ENCODE measurements at places on chromosomes 16 and 17.
A peak's percentile ranks its signal among the peaks of the same experiment; 100 is the strongest.

GRCh38 chr16:23835390-23836077, at the start of gene PRKCB:
PRKCB (plus strand) TSS chr16:23835983.
- DNase-seq: peak; percentile 1

- peak; percentile 81 for DNase-seq
Measured at GRCh38 chr17:2101448-2102257, 46.8 kb downstream of the HIC1 start.

- DNase-seq: no peak
Measured at GRCh38 chr16:11109566-11109965, 146.4 kb downstream of the SOCS1 start.

GRCh38 chr16:2512735-2513404, 882 bp upstream of the ATP6V0C start:
- DNase-seq: no peak

GRCh38 chr16:6836766-6837165, 495.9 kb upstream of the RBFOX1 start:
- DNase-seq: no peak

- DNase-seq: peak; percentile 91
Measured at GRCh38 chr16:27748868-27749546, 199.1 kb downstream of the KATNIP start.

DNA sequence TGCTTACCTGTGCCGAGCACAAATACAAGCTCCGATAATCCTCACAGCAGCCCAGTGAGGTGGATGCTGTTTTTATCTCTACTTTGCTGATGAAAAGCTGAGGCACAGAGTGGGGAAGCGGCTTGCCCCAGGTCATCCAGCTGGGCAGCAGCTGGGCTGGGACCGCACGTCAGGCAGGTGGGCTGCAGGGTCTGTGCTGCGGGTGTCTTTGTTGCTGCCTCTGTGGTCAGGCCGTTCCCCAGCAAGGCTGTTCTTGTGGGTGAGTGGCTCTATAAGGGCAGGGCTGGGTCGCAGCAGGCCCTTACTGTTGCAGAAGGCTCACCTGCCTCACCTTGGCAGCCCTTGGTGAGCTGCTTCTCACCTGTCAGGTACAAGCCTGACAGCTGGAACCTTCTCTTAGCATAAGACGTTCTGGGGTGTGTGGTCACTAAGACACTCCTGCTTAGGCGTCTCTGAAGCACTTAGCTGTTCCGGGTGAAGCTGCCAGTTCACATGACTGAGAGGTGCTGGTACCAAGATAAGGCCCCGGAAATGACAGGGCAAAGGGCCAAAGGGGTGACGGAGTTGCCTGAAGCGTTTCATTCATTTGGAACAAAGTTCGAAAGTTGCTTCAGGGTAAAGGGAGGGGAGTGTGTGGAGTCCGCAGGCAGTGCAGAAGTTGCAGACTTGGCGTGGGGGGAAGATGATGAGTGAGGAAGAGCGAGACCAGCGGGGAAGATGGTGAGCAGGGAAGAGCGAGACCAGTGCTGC, 17.4 kb downstream of the IRF8 start:
- peak; percentile 52 for DNase-seq

GRCh38 chr17:6166492-6167179, 96.5 kb downstream of the WSCD1 start:
- no peak for DNase-seq

DNA sequence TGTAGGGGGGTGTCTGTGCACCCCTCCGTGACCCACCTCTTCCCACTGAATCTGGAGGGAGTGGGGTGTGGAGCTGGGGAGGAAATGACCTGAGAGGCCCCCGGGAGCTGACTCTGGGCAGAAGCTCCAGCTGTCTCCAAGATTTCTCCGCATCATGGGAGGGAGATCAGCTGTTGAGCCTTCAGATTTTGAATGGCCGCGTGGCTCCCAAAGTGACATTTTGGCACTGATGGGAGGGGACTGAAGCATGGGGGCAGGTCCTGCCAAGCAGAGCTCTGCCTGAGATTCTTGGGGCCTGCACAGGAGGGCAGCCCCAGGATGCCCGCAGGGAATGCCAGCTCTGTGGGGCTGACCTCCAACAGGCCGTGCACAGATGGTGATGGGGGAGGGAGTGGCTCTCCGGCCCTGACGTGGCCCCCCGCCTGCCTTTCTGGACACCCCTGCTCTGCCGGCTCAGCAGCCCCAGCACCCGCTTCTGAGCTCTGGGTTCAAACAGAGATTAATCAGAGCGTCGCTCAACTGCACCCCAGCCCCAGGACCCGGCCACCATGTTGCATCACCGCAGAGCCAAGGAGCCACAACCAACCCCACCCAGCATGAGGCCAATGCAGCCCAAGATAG, 25.3 kb upstream of the UBE2I start:
- no peak for DNase-seq

- no peak for DNase-seq
Measured at GRCh38 chr16:73615071-73615940, 567.4 kb upstream of the ZFHX3 start.

- no peak for DNase-seq
Measured at GRCh38 chr17:78821961-78822360, 18.7 kb downstream of the USP36 start.

DNA sequence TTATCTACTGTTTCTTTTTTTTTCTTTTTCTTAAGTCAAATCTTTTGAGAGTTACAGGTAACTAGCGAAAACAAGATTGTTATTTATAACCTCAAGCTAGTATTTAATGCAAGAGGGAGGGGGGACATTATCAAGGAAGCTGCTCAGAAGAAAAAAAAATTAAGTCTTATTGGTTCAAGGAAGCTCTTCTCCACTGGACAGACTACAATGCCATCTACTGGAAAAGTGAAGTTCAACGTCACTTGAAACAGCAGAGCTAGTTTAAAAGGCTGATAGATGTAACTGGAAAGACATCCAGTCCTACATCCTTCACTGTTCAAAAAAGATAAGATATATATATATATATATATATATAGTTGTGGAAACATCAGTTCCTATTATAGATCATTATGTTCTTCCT, 418.0 kb upstream of the PSMD7 start:
- DNase-seq: peak; percentile 77

GRCh38 chr16:54334208-54334607, 47.6 kb upstream of the IRX3 start:
- no peak for DNase-seq

GRCh38 chr17:42618442-42619150, 9.1 kb downstream of the TUBG1 start:
- peak; percentile 14 for DNase-seq

GRCh38 chr16:47461598-47462266, 601 bp downstream of the PHKB start:
- peak; percentile 57 for DNase-seq

DNA sequence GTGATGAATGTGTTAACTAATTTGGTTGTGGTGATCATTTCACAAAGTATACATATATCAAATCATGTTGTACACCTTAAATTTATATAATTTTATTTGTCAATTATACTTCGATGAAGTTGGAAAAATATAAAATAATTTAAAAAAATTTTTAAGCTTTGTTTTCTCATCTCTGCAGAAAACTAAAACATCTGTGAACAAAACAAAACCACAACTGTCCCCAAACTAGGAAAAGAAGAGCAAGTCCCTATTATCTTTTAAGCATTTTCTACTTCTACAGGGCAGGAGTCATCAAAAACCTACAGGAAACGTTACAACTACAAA, 6.5 kb downstream of the HSDL1 start:
- DNase-seq: no peak

DNA sequence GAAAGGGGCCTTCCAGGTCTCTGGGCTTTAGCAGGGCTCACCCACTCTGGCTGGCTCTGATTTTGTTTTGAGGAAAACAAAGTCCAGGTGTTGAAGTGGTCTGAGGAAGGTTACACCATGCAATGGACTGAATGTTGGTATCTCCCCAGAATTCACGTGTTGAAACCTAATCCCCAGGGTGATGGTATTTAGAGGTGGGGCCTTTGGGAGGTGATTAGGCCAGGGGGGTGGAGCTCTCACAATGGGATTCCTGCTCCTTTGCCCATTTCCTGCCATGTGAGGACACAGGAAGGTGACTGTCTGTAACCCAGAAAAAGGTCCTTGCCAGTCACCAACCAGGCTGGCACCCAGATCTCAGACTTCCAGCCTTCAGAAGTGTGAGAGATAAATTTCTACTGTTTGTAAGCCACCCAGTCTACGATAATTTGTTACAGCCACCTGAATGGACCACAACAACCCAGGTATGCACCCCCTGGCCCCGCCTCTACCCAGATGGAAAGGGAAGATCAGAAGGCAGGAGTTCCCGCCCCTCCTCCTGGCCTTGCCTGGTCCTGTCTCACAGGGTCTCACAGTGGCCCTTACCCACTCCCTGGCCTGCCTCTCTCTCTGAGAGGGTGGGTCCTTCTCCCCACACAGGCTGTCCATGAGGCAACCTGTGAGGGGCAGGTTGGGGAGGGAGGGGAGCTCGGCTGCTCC, 32.0 kb downstream of the LRRC75A start:
- DNase-seq: no peak

DNA sequence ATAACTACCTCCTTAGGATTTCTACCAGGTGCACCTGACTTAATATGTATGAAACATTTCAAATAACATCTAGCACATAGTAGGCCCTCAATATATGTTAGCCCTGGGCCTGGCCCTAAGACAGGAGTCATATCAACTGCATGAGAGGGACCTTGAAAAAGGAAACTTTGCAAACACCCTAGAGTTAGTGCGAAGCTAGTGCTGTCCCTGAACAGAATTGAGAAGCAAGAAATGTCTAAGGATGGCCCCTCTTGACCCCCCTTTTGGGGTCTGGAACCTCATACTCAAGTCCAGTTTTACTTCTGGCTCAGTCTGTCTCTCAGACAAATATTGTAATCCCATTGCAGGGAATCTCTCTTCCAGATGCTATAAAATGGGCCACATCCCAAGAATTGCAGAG, 80.5 kb downstream of the CBLN1 start:
- DNase-seq: no peak

DNA sequence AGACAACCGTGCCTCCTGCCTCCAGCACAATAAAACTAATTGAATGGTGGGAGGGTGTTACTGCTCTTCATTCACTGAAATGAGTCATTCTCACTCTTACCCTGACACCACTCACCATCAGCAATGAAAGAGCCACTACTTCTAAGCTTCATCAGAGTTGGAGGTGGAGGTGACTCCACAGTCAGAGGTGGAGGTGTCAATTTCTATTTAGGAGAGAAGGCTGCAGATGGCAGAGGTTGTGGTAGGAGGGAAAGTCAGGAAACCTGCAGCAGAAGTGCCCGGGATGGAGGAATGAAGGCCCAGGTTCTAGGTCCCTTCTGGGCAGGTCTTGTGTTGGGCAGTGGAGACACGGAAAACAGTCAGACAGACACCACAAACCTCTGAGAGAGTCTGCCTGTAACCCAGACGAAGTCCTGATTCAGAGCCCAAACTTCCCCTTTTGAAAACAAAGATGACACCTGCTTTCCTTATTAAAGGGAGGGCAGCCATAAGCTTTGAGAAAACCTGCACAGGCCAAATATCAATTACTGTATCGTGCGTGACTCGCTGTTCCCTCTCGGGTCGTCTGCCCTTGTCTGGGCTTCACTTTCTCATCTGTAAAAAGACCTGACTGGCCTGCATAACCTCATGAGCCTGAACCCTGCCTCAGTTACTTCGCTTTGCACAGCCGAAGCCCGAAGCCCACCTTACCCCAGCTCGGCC, 668 bp downstream of the ATPAF2 start:
- peak; percentile 24 for DNase-seq

- DNase-seq: peak; percentile 77
Measured at GRCh38 chr17:28828294-28829040, 14.1 kb downstream of the FAM222B start.

DNA sequence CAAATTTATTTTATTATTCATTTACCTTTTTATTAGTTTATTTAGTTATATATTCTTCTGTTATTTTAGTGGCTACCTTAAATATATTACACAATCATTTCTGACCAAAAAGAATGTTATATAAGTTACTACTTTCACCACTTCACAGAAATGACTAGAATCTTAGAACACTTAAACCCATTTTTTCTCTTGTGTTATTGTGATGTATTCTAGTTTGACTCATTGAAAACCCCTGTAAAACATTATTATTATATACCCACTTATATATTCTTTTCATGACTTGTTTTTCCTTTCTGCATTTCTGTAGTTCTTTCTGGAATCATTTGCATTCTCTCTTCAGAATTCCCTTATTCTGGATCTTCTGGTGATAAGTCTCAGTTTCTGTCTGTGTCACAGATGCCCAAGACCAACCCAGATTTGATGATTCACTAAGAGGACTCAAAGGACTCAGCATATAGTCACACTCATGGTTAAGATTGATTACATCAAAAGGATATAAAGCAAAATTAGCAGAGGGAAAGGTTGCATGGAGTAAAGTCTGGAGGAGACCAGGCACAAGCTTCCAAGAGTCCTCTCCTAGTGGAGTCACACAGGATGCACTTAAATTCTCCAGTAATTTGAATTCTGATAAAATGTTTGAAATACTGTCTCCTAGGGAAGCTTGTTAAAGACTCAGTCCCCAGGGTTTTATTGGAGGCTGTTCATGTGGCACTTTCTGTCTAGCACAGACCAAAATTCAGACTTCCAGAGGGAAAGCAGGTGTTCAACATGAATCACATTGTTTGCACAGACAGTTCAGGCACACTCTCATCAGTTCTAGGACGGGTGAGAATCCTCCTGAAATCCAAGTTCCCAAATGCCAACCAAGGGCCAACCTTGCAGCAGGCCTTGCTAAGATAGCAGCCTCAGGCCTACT, 7.7 kb downstream of the GINS3 start:
- DNase-seq: no peak

DNA sequence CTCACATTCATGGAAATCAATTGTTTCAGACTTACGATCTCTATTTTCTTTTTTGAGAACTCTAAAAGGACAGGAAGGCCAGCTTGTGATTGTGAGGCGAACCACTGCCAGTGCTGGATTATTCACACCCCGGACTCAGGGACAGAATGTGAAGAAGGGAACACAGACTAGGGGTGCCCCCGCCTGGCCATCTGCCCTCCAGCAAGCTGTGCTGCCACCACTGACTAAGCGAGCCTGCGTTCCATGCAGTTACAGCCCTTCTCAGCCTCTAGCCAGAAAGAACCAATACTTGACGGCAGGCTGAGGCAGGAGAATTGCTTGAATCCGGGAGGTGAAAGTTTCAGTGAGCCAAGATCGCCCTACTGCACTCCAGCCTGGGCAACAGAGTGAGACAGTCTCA, 2.8 kb downstream of the HAGH start:
- DNase-seq: peak; percentile 56

GRCh38 chr16:89313583-89313982, 96.1 kb downstream of the ZNF778 start:
- no peak for DNase-seq

GRCh38 chr16:81524382-81524781, 79.8 kb downstream of the CMIP start:
- DNase-seq: no peak

- DNase-seq: no peak
Measured at GRCh38 chr17:56447171-56447570, 146.3 kb upstream of the NOG start.

- DNase-seq: peak; percentile 56
Measured at GRCh38 chr16:58511933-58512815, 3.1 kb upstream of the SETD6 start.

GRCh38 chr17:7767405-7768021, 50.0 kb downstream of the DNAH2 start:
- DNase-seq: peak; percentile 43

GRCh38 chr17:78257810-78258322, 26.4 kb downstream of the TMEM235 start:
- DNase-seq: peak; percentile 90
